ENCODE measurements at places on chromosomes 5 and 9.

GRCh38 chr9:117649126-117649525 lies 55.1 kb upstream of the TLR4 start:
- no peaks in the 10 kb centered on the region for H3K36me3 ChIP-seq
- H3K4me1 ChIP-seq: peaks cover 6% of the 10 kb centered on the region
- H3K4me3 ChIP-seq: no peak overlapping the region
- H3K27ac ChIP-seq: no peak overlapping the region
- DNase-seq: no peak

DNA sequence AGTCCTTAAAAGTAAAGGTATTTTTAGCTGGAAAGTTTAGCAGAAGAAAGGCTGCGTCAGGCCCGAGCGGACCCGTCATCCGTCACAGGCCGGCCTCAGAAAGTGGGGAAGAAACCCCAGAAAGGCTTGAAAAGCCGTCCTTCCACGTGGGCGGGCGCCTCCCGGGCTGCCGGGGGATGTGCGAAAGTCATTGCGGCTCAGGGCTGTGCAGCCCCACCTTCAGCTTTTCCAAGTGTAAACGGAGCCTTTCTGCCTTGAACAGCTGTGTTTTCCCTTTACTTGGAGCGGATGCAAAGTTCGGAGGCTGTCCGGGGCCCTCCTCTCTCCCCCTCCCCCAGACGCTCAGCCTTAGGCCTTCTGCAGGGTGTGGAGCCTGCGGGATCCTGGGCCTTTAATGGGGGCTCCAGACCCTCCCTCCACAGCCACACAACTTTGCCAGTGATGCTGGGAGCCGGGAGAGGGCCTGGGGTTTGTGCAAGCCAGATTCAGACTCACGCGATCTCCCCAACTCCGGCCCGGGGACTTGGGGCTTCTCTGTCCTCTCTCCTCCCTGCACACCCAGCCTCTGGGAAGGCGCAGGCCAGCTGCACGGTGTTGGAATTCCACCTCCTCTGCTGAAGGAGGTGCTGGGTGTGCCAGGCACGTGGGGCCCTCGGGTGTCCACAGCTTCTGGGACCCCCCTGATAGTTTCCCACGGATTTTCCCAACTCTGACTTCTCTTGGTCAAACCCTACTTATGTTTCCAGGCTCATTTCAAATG lies 95.5 kb upstream of the RAPGEF1 start:
- H3K4me1 ChIP-seq: peaks cover 17% of the 10 kb centered on the region
- no peak for DNase-seq
- peaks cover 4% of the 10 kb centered on the region for H3K36me3 ChIP-seq
- H3K27ac ChIP-seq: peak overlapping the region; percentile 32

DNA sequence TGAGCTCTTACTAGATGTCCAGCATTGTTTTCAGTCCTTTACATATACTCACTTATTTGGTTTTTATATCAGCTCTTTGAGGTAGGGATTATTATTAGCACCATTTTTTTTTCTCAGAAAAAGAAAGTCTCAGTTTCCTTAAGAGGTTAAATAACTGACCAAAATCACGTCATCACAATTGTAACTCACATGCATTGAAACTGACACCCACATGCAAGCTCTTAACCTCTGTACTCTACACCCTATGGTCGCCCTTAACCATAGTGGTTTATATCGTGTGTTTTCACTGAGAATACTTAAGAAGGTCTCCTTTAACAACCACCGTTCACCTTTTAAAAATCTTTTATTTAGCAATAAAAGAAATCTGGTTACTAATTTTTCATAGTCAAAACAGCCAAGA lies 61.0 kb downstream of the PRDM6 start:
- H3K27ac ChIP-seq: no peak overlapping the region
- DNase-seq: no peak
- H3K36me3 ChIP-seq: no peaks in the 10 kb centered on the region
- H3K4me3 ChIP-seq: no peak overlapping the region
- no peaks in the 10 kb centered on the region for H3K27me3 ChIP-seq

- H3K27me3 ChIP-seq: peaks cover 83% of the 10 kb centered on the region
- peak overlapping the region; percentile 82 for H3K4me3 ChIP-seq
- H3K36me3 ChIP-seq: no peaks in the 10 kb centered on the region
- peaks cover 67% of the 10 kb centered on the region for H3K4me1 ChIP-seq
- no peak overlapping the region for H3K27ac ChIP-seq
Observed at GRCh38 chr5:140113180-140113698, 670 bp upstream of the PURA start.

GRCh38 chr9:108278341-108278740 lies 577.4 kb downstream of the ACTL7B start:
- H3K27me3 ChIP-seq: no peaks in the 10 kb centered on the region
- no peak overlapping the region for H3K27ac ChIP-seq

GRCh38 chr9:121267689-121268597 lies at the start of gene GSN:
Gene GSN (plus strand): TSS chr9:121268162. CDS start chr9:121301972, 33,810 bp downstream.
- DNase-seq: peak; percentile 84
- H3K27ac ChIP-seq: peak within 1 kb of the TSS; percentile 41
- peak within 1 kb of the TSS; percentile 83 for H3K4me3 ChIP-seq
- H3K36me3 ChIP-seq: no peaks in the 10 kb centered on the region
- H3K4me1 ChIP-seq: peaks cover 51% of the 10 kb centered on the region

DNA sequence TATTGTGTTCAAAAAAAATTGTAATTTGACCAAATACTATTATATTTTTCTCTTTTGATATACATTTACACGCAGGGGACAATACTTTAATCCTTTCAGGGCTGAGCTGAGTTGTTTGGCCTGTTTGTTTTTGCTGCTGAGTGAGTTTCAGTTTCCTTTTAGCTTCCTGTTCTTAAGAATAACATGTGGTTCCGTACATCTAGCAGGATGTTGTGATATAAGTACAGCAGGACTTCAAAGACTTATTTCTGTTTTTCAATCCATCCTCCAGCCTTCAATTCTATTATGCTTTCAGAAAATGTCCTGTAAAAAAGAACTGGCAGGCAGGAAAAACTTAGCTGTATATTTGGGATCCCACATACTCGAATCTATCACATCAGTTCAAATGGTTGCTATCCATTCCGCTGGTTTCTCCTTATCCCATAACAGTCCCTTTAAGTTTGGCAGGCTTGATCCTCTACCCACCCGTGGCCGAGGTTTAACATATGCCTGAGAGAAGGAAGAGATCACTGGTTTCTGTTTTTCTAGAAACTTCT lies 1037.3 kb upstream of the ACO1 start:
- no peak for DNase-seq
- H3K36me3 ChIP-seq: no peaks in the 10 kb centered on the region
- H3K27me3 ChIP-seq: peaks cover 39% of the 10 kb centered on the region
- no peak overlapping the region for H3K4me3 ChIP-seq
- H3K27ac ChIP-seq: no peak overlapping the region
- H3K4me1 ChIP-seq: peaks cover 4% of the 10 kb centered on the region

- H3K4me1 ChIP-seq: peaks cover 50% of the 10 kb centered on the region
- no peaks in the 10 kb centered on the region for H3K36me3 ChIP-seq
- DNase-seq: no peak
- H3K4me3 ChIP-seq: no peak overlapping the region
- H3K27ac ChIP-seq: peak overlapping the region; percentile 76
Observed at GRCh38 chr9:37144762-37145161, 24.4 kb downstream of the ZCCHC7 start.
